DND-41 (cell line): ENCODE measurements at places on chromosomes 16 and 17.

- no peak for DNase-seq
These were observed 508 bp downstream of the FLCN start for GRCh38 chr17:17236295-17237025.

GRCh38 chr17:47611372-47612350, 38.1 kb upstream of the KPNB1 start:
- no peak for DNase-seq

- no peak for DNase-seq
These were observed 67.5 kb downstream of the AMFR start for GRCh38 chr16:56357765-56358322.

GRCh38 chr16:66254106-66254505, 112.4 kb upstream of the CDH5 start:
- no peak for DNase-seq

DNA sequence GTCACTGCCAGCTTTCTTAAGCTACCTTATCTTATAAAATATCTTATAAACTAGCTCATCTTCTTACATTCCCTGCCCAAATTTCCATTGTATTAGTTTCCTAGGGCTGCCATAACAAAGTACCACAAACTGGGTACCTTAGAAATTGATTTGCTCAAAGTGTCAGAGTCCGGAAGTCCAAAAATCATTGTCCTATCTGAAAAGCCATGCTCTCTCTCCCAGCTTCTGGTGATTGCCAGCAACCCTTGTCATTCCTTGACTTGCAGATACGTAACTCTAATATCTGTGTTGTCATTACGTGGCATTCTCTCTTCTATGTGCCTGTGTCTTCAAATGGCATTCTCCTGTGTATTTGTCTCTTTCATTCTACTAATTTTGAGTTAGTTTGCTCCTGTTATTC, 2.3 kb upstream of the ABCA10 start:
- DNase-seq: no peak

GRCh38 chr17:6775871-6776405, at the start of gene FBXO39:
Gene FBXO39 (plus strand): TSS chr17:6776215. CDS start chr17:6779869, 3,654 bp downstream.
- DNase-seq: no peak

GRCh38 chr17:79629548-79630049, 18.7 kb upstream of the RBFOX3 start:
- DNase-seq: no peak

DNA sequence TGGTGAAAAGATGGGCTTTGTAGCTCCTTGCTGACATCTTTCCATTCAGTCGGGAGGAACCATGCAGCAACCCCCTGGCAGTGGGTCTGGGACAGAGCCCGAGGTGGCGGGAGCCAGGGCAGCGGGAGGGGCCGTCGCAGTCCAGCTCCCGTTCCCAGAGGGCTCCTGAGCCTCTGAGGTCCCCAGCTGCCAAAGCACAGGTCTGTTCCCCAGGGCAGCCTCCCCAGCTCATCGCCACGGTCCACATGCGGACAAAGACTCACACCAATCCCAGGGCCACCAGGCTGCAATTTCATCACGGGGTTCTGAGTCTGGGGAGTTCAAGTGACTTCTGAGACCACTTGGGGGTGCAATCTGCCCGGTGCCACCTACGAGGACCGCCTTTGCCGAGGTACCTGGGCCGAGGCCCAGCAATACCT, 196.0 kb downstream of the RBFOX3 start:
- DNase-seq: no peak

DNA sequence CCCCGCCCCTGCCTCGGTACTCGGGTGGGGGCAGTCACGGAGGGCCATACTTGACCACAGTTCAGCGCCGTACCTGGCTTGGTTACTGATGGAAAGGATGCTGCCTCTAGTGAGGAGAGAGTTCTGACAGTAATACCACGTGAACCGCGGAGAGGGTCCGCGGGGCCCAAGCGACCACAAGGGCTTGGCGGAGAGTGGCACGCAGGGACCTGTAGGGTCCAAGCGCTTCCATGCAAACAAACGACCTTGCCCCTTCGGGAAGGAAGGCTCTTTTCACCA, 9.2 kb downstream of the KDM6B start:
- DNase-seq: peak; percentile 39

- no peak for DNase-seq
These were observed 24.9 kb downstream of the UBE2G1 start for GRCh38 chr17:4341616-4341977.

- DNase-seq: no peak
These were observed 26.5 kb upstream of the SPNS3 start for GRCh38 chr17:4407216-4407615.

DNA sequence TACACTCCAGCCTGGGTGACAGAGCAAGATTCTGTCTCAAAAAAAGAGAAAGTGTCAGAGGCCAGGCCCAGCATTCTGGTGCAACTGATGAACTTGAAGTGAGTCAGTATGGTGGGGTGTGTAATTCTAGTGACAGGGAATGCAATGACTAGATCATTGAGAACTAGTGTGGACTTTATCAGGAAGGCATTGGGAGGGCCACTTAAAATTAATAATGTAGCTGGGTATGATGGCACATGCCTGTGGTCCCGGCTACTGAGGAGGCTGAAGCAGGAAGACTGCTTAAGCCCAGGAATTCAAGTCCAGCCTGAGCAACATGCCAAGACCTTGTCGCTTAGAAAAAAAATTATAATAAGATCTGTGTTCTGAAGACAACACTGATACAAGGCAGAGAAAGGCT, 90.8 kb downstream of the STX8 start:
- DNase-seq: no peak

- no peak for DNase-seq
These were observed 16.4 kb upstream of the CLEC19A start for GRCh38 chr16:19269098-19269497.

- DNase-seq: no peak
These were observed 81.5 kb downstream of the TUBD1 start for GRCh38 chr17:59811209-59811608.

DNA sequence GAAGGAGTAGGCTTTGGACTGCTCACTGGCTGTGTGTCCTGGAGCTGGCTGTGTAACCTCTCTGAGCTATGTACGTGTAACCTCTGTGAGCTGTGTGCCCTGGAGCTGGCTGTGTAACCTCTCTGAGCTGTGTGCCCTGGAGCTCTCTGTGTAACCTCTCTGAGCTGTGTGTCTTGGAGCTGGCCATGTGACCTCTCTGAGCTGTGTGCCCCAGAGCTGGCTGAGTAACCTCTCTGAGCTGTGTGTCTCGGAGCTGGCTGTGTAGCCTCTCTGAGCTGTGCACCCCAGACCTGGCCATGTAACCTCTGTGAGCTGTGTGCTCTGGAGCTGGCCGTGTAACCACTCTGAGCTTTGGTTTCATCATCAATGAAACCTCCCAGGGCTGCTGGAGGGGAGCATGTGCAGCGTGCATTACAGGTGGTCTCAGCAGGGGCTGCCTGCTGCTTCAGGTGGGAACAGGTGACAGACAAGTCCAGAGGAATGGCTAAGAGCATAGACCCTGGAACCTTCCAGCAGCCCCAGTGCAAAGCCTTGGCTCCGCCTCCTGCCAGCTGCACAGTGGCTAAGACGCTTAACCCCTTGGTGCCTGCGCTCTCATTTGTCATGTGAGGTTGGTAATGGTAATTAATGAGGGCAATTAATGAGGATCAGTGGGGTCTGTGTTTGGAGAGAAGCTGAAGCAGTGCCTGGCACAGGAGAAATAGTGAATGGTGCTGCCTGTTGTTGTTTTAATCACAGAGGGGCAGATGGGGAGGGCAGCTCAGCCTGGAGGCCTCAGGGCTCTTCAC, 86.7 kb downstream of the KATNIP start:
- no peak for DNase-seq
